HT1080 (cell line): ENCODE measurements at places on chromosomes 7 and 10.
A peak's percentile ranks its signal among the peaks of the same experiment; 100 is the strongest.

- DNase-seq, result no peak
Observed at GRCh38 chr7:134935701-134936100, 50.6 kb upstream of the AGBL3 start.

DNA sequence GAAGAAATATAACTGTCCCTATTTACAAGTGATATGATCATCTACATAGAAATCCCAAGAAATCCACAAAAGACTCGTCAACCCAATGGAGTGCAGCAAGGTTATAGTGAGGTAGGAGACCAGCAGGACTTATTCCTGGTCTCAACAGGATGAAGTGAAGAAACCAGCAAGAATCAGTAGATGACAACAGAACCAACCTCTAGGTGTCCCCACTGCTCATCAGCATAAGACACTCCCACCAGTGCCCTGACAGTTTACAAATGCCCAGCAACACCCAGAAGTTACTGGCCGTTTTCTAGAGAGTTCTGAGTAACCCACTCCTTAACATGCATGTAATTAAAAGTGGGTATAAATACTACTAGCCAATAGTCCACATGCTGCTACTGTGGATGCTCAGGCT lies 470.5 kb upstream of the LRRTM3 start:
- DNase-seq, result peak; percentile 49

DNA sequence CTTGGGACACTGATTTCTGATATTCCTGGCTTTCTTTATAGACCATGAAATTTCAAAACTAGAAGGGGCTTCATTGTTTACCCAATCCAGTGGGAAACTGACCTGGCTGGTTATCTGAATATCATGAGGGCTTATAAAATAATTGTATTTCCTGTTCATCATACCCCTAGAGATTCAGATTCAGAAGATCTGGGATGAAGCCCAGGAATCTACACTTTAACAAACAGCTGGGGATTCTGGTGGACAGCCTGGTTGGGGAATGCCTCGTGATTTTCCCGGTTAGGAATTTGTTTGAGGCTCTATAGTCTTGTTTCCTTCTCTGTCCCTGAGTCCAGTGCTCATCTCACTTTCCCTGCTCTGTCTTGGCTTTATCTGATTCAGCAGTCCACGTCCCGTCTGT lies 110.3 kb downstream of the ADRA2A start:
- no peak for DNase-seq

GRCh38 chr7:118575393-118575948 lies 351.0 kb downstream of the ANKRD7 start:
- no peak for DNase-seq

DNA sequence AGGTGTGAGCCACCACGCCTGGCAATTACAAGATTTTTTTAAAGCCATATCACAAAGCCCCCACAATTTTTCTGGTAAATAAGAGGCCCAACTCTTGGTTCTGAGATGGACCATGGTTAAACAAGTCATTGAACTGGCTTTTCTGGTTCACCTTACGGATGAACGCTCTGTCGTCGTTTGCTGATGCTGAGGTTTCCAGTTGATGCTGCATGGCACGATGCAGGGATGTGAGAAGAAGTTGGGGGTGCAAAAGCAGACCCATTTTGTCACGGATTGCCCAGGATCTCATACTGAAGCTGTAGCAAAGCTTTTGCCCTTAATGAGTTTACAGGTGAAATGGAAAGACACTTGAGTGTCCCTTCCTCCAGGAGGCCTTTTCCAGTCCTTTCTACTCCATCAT lies 2.0 kb upstream of the IL2RA start:
- DNase-seq, result no peak

GRCh38 chr7:117157241-117158209 lies 165.3 kb downstream of the WNT2 start:
- DNase-seq, result peak; percentile 83
